ENCODE measurements at places on chromosomes 6 and 20.

DNA sequence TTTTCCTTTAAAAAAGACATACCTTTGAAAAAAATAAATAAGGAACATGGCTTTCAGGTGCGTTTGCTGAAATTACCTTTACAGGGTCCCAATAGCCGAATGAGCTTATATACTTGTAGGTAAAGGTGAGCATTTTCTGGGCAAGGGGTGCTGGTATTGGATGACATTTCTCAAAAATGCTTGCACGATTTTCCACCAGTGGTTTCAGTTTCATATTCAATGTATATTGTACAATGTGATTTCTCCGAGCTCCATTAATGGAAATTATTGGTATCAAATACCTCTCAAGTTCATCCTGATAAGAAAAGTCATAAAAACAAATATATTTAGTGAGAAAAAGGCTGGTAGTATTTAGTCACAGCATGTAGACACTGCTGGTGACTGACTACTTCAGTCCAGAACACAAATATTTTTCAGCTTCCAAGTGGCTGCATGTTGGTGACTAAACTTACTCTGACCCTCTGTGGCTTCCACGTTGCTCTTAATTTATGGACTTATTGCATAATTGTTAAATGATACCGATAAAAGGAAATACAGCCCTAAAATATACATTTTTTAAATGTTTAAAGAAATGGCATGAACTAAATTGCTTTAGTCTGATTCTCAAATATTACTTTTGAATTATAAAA lies 32.9 kb upstream of the ZBTB24 start:
- DNase-seq = peak; percentile 11

DNA sequence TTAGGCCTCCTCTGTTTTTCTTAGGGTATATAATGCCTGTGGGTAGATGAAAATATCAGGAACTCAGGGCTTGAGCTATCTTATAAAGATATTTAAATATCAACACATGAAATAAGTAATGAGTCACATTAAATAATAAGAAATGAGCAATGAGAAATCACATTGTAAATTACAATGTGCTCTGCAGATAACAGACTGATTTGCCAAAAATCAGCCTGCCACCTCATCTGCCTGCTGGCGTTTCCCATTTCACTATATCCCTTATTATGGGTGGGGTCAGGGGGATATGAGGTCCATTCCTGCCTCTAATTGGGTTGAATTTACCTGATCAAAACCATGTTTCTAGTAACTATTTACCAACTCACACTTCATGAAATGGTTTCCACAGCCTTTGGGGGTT lies 335.2 kb downstream of the CDC5L start:
- no peak for DNase-seq

GRCh38 chr6:100452998-100453397 lies 11.7 kb downstream of the SIM1 start:
- DNase-seq = no peak

GRCh38 chr6:42292004-42292740 lies 74.5 kb upstream of the MRPS10 start:
- no peak for DNase-seq

DNA sequence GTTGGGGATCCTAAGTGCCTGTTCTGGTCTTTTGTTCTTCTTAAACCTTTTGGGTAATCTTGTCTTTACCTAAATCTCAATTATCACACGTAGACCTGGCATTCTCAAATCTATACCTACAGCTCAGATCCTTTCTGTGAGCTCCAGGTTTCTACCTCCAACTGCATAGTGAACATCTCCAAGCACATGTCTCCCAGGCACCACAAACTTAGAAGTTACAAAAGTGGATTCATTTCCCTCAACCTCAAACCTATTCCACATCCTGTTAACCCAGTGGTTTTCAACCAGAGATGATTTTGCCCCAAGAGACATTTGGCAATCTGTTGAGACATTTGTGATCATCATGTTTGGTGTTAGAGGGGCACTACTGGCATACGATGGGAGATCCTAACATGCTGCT lies 183.5 kb downstream of the TENT5A start:
- no peak for DNase-seq

- no peak for DNase-seq
Measured at GRCh38 chr6:167580619-167580911, 246.1 kb upstream of the AFDN start.

DNA sequence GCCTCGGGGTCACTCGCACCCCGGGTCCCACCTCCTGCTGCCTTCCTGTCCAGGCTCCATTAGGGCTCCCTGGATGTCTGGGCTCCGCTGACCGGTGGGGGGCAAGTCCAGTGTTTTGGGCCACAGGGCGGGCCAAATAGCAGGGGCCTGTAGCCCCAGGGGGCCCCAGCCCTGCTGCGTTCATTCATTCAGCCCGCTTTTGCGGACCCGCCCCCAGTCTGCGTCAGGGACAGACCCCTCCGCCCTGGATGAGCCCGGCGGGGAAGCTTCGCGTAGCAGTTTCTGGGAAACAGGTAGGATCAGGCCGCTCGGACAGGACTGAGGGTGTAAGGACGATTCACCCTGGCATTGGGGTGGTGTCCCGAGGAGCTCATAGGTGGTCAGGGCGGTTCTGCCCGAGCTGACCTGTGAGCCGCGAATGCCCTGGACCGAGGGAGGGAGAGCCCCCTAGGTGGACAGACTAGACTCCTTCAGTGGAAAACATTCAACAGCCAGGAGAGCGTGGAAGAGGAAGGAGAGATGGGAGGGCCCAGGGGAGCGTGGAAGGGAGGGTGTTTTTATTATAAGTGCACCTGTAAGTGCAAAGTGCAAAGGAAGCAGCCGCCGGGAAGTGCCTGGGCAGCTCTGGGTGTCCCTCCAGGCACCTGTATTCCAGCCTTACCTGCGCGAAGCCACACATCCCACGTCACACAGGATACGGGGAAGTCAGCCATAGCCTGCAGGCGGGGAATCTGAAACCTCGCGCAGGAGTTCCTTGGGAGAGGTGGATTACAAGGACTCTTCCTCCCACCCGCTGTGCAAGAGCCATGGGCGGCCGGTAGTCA lies 662 bp downstream of the ENTPD6 start:
- no peak for DNase-seq

GRCh38 chr20:54550776-54551396 lies 75.5 kb downstream of the DOK5 start:
- no peak for DNase-seq

DNA sequence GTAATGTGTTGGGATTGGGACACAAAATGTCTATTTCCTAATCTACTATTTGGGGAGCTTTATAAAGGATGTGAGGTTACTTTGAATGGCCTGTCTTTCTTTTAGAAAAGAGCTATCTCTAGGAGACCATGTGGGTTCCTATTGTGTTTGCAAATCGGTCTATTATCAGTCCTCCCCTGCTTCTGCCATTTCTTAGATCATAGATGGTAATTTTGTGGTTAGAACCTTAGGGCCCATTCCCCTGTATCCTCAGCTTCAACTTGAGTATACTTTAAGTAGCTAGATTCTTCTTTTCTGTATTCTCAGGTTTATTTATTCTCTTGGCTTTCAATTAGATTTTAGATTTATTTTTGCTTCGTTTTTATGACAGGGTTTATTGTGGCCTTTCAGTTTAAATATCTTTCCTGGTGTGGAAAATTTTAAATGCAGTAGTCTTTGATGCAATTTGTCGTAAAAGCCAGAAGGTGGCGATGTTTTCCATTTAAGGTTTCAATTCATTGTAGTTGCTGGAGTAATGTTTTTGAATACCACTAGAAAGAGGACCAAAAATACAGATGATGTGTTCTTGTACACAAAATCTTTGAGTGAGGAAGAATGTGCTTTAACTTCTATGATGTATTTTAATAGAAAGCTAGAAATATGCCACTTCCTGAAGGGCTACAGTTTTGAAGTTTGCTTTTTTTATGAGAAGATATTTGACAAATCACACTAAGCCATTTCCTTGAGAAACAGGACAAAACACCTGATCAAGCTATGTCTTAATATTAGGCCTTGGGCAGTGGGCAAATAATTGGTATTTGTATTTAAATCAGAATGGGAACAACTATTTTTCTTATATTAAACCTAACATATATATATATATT lies 20.3 kb downstream of the TBPL1 start:
- peak; percentile 42 for DNase-seq

DNA sequence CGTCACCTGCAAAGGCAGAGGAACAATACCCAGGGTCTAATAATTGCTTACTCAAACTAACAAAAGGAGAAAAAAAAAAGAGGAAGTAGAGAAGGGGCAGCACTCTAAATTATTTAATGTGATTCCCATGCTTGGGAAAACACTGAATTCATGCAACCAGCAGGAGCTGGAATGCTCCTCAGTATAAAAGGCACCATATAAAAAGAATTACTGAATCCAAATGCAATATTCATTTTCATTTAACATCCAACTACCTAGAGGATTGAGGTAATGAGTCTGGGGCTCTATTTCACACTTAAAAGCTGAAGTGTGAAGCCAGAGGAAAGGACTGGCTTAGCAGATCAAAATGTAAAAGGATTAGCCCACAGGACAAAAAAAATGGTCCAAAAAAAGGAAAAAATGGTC lies 8.7 kb downstream of the B4GALT5 start:
- no peak for DNase-seq

DNA sequence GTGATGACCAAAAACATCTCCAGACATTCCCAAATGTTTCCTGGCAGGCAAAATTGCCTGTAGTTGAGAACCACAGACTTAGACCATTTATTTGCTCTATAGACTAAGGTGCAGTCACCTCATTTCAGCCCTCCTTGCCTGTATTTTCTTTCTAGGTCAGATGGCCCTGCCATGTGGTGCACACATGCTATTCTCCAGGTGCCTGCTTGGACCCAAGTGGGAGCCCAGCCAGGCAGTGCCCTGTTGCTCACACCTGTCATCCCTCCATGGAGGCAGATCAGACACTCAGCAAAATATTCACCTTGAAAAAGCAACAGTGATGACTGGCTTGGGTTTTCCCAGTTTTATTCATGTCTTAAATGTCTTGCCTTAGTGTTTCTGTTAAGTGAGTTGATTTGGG lies 311.4 kb downstream of the TFAP2C start:
- no peak for DNase-seq

DNA sequence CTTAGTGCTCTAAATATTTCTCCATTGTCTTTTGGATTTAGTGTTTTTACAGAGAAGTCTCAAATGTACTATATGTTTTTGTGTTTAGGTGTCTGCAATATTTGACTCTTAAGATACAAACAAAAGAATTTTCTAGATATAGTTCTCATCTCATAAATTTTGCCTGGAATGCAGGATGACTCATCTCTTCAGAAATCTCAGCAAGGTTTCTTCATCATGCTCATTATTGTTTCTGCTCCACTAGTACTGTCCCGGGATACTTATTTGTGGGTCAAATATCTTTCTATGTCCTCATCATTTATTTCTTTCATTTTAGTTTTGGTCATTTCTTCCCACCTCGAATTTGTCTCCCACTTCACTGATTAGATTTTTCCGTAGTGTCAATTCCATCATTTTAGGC lies 9.5 kb downstream of the AHI1 start:
- no peak for DNase-seq

DNA sequence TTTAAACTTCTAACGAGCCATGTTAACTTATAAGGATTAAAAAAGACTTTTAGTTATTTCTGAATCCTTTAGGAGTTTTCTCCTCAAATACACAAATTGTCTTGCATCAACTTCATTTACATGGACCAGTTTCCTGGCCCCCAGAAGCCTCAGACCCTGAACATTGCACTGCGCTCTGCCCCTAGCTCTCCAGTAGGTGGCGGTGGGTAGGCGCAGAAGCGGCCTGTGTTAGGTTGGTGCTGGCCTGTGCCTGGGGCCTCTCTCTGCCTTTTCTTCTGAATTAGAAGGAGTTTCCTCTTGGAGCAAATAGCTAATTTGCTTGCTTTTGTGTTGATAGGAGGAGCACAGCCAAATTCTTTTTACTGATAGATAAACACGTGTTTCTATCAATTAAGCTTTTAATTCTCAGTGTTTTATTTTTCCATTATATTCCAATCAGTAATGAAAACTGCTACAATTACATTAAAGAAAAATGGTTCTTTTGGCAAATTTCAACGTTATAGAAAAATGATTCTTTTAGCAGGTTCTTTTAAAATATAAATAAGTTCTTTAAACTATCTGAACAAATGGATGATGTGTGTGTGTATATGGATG lies 44.4 kb downstream of the DTD1 start:
- DNase-seq = peak; percentile 13

DNA sequence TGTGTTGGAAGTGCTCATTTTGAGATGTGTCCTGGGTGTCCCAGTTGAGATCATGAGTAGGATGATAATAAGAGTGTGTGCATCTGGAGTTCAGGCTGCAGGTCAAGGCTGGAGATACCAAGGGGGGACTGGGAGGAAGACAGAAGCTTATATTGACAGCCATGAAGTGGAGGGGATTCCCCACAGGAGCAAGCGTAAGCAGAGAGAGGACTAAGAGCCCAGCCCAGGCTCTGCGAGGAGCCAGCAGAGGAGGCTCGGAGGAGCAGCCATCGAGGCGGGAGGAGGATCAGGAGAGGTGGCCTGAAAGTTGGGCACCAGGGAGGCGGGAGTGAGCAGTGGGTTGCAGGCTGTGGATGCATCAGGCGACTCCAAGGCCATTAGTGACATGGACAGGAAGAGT lies 116.2 kb downstream of the SLC24A3 start:
- no peak for DNase-seq

DNA sequence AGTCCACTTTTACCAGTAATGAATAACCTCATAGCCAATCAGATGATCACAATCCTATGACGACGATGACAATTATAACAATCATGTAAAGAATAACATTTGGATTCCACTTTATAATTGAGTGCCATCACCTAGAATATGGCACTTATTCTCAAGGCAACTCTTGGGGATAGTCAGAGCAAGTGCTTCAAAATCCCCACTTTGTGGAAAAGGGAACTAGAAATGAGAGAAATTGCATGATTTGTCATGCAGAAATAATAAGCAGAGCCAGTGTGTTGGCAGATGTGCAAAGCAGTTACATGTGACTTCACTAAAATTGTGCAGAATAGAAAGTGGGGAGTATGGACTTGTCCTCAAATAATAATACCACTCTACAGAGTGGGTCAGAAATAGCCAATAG lies 41.3 kb downstream of the FRK start:
- peak; percentile 25 for DNase-seq

DNA sequence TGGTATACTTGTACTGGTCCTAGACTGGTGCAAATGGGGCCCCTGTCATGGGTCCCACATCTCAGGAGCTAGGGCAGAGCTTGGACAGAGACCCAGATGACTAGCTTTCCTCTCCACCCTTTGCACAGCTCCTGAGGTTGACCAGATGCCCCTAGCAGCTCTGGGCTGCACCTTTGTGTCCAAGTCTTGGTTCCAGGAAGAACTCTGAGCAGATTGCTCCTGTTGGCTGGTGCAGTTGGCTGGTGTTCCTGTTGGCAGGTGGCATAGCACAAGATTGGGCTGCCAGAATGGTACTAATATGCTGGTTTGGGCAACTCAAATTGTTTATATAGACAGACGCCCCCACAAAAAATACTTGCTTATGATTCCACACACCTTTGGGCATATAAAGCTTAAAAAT lies 89.4 kb upstream of the EZR start:
- no peak for DNase-seq

- DNase-seq = no peak
Measured at GRCh38 chr6:11722805-11723631, 55.6 kb downstream of the ADTRP start.

- no peak for DNase-seq
Measured at GRCh38 chr6:11467364-11467763, 70.2 kb upstream of the TMEM170B start.
